ENCODE measurements at places on chromosomes 4 and X. TPM values are rescaled to one million over a fixed set of nuclear protein-coding genes. Genes with fewer than 3 reads are reported as not detected.

The SORCS2 gene
- not detected for total RNA-seq

The DDIT4L gene
- not detected for total RNA-seq

The LNX1 gene
- total RNA-seq = 9.4 TPM

The UCHL1 gene
- total RNA-seq = not detected

The KLF8 gene
- 1.5 TPM for total RNA-seq

The SERPINA7 gene
- not detected for total RNA-seq

DNA sequence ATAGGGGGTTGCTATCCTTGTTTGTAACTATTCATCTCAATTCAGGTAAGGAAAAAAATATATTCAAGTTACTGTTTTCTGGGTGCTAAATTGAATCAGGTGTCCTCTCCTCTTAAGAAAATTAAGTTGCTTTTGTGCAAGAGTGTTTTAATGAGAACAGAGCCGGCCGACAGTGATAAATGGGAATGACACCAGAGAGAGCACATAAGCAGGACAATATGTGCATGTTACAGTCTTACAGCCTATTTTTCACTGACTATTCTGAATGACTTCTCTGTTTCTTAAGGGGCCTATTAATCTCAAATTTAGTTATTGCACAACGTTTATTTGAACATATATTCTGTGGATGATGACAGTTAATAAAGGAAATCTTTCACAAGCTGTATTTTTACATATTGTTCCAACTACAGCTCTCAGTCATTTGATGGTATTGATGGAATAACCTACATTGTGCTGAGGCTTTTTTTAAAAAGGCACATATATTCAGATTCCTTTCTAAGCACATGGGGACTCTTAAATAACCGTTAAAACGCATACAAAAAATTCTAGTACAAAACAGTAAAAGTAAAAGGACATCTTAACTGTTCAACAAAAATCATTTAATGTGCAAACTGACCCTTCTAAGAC is 68.4 kb downstream of the SLC10A7 start:
- DNase-seq = no peak

- no peak for DNase-seq
Measured at GRCh38 chrX:40867352-40867751, 132.0 kb upstream of the MED14 start.

DNA sequence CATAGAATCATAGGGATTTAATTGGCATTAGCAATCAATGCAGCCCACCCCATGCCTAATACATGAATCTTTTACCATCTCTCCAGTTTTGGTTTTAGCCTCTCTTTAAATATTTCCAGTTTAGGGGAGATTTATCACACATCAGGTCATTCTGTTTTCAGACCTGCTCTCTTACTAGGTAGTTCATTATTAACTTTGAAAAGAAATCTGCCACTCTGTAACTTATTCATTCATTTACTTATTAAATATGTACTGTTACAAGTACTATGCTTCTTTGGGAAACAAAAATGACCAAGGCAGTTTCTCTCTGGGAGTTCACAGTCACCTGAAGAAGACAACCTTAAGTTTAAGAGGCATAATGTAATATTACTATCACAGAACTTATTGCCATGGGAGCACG is 62.1 kb downstream of the USO1 start:
- no peak for DNase-seq

GRCh38 chr4:79991601-79992000 is 81.4 kb downstream of the ANTXR2 start:
- DNase-seq = no peak

DNA sequence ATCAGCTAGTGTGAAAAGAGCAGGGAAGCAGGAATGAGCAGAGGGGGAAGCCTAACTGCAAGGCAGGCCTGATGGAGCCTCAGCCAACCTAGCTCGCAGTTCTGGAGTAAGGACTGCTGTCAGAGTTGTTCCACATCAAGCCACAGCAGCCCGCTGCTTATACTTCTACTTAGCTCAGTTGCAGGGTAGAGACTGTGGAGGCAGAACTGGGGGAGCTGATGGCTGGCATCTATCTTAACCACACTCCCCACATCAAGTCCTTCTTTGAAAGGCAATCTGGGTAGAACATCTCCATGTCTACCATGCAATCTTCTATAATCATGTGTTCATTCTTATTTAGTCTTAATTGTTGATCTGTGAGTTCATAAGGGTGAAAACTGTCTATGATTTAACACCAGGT is 46.1 kb downstream of the DDX60 start:
- no peak for DNase-seq

- DNase-seq = no peak
Measured at GRCh38 chr4:10144966-10145365, 28.4 kb upstream of the WDR1 start.

DNA sequence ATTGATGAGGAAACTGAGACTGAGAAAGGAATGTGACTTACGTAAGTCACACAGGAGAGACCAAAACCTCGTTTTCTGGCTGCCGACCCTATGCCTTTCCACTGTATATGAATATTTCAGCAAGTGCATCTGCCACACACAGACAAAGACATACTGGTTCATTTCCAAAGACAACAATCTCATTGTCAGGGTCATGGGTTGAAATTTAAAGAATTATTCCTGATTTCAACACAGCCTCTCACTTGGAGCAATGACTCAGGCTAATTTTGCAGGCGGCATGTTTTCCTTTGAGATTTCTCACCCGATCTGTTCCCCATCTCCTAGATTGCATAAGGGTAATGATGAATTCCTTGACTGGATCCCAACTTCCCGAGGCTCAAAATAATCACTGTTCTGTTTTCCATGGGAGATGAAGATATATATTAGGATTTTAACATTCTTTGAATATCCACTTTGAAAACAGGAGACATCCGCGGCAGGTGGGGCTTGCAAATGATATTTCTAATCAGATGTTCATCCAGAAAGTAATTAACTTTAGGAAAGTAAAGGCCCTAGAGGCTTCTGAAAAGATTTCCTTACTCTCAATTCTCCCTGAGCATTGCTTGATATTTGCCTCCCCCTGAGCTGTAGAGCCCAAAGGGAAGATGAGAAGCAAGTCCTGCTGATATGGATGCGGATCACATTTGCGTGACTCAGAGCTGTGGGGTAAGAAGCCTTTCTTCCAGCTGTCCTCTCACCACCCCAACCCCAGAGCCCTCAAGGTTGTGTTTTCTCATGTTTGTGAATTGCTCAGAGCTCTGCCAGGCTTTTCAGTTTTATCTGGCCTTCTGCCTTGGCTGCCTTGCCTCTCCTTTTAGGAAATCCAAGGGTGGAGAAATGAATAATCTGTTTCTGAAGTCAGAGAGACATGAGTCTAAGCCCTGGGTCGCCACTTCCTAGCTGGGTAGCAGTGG is 361.1 kb upstream of the BOD1L1 start:
- DNase-seq = no peak

GRCh38 chr4:1203026-1203616 is 30.7 kb upstream of the SPON2 start:
- no peak for DNase-seq

- DNase-seq = peak; percentile 33
Measured at GRCh38 chrX:15815779-15816437, 25.6 kb downstream of the ZRSR2 start.
